ENCODE measurements at places on chromosomes 1 and 21.

DNA sequence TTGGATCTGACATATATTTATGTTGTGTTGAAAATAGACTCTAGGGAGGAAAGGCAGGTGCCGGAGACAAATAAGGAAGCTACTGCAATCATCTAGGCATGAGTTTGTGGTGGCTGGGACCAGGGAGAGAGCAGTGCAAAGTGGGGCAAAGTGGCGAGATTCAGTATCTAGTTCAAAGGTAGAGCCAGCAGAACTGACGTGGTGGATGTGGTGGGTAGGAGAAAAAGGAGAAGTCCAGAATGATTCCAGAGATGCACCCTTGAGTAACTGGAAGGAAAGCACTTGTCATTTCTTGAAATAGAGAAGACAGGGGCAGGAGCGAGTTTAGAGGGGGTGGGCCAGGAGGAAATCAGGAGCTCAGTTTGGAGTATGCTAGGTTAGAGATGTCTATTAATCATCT, 275.2 kb downstream of the KAZN start:
- DNase-seq, result no peak

DNA sequence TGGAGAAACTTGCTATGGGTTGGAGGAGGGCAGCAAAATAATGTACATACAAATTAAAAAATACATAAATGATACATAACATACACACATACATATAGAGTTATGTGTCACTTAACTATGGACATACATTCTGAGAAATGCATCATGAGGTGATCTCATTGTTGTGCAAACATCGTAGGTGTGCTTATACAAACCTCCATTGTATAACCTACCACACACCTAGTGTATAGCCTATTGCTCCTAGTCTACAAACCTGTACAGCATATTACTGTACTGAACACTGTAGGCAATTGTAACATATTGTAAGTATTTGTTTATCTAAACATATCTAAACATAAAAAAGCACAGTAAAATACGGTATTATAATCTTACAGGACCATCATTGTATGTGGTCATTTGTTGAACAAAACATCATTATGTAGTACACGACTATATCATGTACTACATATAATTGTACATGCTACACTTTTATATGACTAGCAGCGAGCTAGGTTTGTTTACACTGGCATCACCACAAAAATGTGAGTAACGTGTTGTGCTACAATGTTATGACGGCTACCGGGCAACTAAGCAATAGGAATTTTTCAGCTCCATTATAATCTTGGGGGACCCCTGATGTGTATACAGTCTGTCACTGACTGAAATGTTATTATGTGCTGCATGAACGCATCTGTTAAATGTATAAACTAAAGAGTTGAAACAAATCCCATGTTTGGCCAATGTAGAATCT, 35.5 kb downstream of the ITGB3BP start:
- DNase-seq, result no peak

DNA sequence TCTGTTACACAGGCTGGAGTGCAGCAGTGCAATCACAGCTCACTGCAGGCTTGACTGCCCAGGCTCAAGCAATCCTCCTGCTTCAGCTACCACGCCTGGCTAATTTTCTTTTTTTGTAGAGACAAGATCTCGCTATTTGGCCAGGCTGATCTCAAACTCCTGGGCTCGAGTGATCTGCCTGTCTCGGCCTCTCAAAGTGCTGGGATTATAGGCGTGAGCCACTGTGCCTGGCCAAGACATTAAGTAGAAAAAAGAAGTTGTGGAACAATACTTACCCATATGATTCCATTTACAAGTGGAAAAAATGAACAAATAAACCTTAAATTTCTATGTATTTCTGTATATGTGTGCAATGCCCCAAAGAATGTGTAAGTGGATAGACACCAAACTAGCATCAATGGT, 30.3 kb upstream of the ID3 start:
- DNase-seq, result no peak

DNA sequence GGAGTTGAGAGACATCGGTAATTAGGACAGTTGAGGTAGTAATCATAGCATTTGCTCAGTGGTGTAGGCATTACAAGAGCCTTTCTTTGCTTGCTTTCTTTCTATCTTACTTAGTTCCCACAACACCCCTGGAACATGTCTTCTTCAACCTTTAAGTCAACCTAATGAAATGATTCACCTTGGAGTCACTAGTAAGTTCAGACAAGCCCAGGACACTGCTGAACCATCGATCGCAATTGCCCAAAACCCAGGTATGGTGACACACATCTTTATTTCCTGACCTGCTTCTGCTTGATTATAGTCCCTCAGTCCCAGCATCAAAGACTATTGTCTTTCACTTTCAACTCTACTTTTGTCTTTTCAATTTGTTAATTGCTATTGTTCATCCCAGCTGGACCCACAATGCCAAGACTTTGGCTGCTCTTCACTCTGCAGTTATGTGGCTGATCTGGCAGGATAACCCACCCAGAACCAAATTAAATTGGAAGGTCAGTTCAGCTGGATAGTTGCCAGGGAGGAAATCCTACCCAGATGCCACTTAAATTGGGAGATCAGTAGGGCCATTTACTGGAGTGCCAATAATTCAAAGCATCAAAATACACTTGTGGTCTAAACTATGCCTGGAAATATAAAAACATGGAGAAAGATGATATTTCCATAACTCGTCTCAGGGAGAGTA, 272.9 kb downstream of the RWDD3 start:
- DNase-seq, result no peak

- DNase-seq, result no peak
These were observed 899 bp downstream of the TOMM40L start for GRCh38 chr1:161226759-161227158.

DNA sequence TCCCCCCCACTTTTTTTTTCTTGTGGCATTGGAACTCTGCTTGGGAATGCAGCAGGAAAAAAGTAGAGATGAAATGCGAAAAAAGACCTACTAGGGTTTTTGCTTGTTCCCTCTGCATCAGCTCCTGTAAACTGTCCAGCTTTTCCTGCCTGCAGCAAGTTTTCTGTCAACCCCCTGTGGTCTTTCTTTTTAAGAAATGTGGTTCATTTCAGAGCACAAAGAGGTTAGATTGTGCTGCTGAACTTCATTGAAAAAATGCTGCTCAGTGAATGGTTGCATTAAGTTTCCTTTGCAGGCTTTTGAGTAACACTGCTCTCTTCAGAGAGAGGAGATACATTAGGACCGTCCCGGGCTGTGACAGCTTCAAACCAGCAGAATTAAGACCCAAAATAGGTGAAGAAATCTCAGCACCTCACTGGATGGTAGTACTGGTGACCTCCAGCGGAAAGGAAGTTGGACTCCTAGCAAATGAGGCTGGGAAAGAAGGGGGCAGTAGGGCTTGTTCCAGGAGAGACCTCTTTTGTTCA, 80.7 kb downstream of the NDUFS5 start:
- DNase-seq, result no peak

DNA sequence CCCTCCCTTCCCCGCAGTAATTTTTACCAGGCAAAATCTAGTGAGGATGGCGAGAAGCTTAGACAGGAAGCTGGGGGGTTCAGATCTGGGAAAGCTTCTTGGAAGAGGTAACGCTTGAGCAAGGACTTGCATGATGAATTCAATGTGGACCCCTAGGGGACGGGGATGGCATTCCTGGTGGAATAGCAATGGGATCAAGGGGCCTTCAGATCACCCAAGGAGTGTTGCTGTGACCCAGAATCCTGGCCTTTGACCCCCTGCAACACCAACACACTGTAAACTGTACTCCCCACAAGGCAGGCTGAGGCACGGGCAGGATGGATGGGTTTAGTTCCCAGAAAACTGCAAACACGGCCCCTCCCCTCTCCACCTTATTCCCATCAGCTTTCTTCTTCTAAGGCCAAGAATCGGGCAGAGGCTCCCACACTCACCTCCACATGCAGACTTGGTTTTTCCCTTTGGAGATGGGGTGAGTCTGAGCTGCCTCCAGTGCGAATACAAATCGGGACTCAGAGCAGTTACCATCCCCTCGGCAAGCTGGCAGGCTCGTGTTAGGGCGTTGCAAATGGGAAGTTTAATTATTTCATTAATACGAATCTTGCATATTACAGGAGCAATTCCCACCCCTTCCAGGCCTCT, 20.1 kb downstream of the DISP3 start:
- no peak for DNase-seq

- DNase-seq, result no peak
These were observed 35.8 kb downstream of the IER5 start for GRCh38 chr1:181124291-181124751.

DNA sequence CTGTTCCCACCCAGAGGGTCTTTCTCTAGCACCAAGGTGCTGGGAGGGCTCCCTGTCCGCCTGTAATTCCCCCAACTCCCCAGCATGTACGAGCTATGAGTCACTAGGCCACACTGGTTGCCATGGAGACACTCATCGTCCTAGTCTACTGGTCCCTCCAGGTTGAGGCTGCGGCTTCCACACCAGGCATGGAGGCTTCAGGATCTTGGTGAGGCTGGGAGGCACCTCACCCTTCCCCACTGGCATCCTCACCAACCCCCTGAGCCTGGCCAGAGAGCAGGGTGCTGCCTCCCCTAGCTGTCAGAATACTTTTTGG, 75.6 kb upstream of the KAZN start:
- no peak for DNase-seq

DNA sequence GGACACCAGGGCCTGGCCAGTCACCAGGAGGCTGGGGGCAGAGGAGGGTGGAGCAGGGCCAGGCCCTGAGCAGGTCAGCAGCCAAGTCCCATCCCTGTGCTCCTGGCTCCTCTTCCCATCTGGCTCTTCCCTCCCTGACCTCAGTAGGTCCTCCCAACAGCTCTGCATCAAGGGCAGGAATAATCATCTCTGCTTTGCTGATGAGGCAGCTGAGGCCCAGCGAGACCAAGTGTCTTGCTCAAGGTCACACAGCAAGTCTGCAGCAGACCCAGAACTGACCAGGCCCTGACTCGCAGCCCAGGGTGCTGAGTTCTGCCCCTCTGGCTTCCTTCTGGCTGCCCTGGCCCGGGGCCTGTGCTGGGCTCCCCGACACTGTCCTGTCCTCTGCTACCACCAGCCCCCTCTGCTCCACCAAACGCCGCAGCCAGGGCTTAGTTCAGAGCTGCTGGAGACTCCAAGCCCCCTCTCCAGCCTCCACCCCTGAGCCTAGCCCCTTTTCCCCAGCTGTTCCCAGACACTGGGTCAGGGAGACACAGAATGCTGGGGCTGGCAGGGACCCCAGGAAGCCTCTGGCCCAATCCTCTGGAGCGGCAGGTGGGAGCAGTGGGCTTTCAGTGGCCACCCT, 224.9 kb downstream of the PTPRU start:
- DNase-seq, result no peak

- no peak for DNase-seq
These were observed 56.1 kb upstream of the LRRC7 start for GRCh38 chr1:69511426-69512192.

- no peak for DNase-seq
These were observed 8.7 kb downstream of the FAM131C start for GRCh38 chr1:16064536-16065268.

DNA sequence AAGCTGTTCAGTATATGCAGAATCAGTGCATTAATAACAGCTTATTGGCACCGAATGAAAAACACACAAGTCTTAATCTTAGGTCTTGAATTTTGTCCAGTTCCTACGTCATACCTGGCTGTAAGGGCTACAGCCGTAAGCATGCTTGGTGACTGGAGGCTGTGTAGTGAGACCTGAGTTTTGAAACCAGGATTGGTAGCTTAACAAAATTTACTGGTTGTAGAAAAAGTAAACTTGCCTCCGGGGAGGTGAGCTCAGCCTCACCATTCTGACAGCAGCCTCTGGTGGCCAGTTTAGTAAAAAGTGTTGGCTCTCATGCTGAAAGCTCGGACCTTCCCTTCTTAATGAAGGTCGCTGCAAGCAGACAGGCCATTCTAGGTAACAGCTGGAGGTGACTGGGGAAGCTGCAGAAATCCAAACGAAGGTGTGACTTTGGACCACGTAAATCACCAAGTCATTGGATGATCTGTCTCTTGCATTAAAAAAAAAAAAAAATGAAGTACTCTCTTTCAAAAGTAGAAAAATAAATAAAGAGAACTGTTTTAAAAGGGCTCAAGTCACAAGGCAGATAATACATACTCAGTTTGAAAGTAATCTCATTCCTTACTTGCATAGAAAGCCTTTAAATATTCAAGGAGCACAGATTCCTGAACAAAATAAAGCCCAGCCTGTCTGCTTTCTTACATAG, 48.9 kb downstream of the HLCS start:
- no peak for DNase-seq

DNA sequence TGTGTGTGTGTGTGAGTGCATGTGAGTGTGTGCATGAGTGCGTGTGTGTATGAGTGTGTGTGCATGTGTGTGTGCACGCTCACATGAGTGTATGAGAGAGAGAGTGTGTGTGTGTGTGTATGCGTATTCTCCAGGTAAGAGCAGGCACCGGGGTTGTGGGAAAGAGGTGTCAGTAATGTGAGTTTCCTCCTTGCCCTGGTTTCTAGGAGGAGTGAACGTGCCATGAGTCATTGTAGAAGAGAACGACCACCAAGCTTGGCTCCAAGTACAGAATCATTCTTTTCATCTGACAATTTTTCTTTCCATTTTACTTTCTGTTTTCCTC, 79.1 kb downstream of the POFUT2 start:
- DNase-seq, result no peak

GRCh38 chr1:30472009-30472408, 251.4 kb downstream of the MATN1 start:
- DNase-seq, result no peak

DNA sequence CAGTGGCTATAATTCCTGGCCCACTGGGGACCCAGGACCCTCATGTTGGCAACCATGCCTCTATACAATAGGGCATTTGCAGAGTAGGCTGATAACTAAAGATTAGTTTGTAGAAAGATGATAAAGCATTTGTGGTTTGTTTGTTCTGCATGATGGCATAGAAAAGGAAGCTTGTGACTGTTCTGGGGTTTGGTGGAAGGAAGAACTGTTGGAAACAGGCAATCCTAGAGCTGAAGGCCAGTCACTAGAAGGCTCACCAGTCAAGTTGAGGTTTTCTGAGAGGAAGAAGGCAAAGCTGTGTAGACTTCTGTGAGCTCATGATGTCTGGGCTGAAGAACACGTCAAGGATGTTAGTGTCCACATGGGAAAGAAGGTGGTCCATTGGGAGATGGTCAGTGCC, 140.3 kb upstream of the VANGL1 start:
- DNase-seq, result no peak

DNA sequence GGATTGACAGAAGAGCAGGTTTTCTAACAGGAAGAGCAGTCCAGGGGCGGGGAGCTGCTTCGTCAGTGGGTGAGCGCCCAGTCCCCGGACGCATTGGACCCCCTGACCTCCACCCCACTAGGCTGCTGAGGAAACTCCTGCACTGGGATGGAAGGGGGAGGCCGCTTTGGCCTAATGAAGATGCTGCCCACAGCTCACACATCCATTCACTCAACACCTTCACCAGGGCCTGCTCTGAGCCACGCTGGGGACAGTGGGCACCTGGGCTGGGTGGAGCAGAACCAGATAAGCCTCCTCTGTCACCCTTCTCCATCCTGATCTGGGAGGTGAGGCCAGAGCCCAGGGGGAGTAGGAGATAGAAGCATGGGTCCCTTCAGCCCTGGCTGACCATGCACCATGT, 13.3 kb downstream of the LRP8 start:
- DNase-seq, result no peak

GRCh38 chr1:40984066-40984465, 4.6 kb downstream of the CTPS1 start:
- no peak for DNase-seq

All from stimulated activated CD4-positive, alpha-beta T cell treated with anti-CD3 and anti-CD28 coated beads, Interleukin-15, amount 100 ng/mL, for 48 hours (primary cell).